ENCODE measurements at places on chromosomes 13 and 19. TPM values are rescaled to one million over a fixed set of nuclear protein-coding genes. Genes with fewer than 3 reads are reported as not detected.

APLP1 gene
- 9.3 TPM for total RNA-seq

ZNF763 gene
- total RNA-seq = 1.0 TPM

YJEFN3 gene
- total RNA-seq = 5.7 TPM

PEG3 gene
- not detected for total RNA-seq

PLIN4 gene
- total RNA-seq = 0.08 TPM

Data from activated naive CD4-positive, alpha-beta T cell treated with anti-CD3 and anti-CD28 coated beads, Interleukin-2, amount 50 U/mL, for 72 hours (primary cell).